Inflammatory macrophage treated with lipopolysaccharide for 4 hours (primary cell): ENCODE measurements at places on chromosomes 3 and 15.

DNA sequence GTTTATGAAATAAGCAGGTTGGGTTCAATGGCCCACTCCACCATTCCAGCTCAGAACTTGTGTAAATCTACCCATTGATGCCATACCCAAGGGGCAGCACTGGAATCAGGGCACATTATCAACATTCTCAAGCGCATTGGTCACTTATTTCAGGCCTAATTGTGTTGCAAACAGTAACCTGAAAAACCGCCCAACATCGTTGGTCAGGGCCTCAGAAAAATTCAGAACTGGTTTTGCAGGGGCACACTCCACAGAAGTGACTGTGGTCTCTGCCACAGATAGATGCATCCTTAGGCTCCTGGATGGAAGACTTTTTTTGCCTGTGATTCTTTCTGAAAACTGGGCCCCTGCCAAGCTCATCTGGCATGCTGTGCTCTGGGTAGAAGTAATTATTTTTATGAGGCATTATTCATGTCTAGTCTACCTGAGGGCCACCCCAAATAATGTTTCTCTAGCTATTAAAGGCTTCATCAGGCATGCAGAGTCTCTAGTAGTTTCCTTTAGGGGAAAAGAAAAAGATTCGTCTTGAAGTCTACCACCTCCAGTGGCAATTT, 21.7 kb upstream of the LRTM1 start:
- no peak for DNase-seq

GRCh38 chr15:53962646-53963561, 15.3 kb upstream of the UNC13C start:
- DNase-seq, result peak; percentile 6

DNA sequence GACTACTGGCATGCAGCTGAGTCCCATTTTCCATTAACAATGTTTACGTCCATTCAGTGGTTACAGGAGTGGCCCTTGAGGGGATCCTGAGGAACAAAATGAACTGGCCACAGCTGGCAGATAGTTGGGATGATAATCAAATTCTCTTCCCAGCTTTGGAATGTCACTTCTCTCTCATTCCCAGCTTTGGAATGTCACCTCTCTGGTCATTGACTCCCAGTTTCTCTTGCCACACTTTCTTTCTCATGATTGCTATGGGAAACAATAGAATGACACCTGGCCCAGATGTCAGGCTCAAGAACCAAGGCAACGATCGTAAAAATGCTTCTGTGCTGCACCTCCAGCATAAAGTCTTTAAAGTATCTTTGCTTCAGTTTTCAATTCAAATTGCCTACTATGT, 34.0 kb downstream of the ATP13A4 start:
- no peak for DNase-seq

- DNase-seq, result no peak
These were observed 187.2 kb downstream of the CADPS start for GRCh38 chr3:62688050-62688449.

DNA sequence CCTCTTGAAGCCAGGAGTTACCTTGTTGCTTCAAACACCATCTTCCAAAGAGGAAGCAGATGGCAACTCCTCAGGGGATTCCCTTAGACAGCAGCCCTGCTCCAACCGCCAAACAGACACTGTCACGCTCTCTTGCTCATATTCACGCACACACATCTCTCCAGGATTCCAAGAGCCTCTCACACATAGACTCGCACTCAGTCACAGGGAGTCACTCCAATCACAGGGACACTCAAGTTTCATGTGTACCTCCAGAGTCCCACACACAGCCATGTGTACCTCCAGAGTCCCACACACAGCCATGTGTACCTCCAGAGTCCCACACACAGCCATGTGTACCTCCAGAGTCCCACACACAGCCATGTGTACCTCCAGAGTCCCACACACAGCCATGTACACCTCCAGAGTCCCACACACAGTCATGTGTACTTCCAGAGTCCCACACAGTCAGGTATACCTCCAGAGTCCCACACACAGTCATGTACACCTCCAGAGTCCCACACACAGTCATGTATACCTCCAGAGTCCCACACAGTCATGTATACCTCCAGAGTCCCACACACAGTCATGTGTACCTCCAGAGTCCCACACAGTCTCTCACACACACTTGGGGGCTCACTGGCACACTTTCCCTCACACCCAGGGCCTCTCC, 6.1 kb downstream of the VWA5B2 start:
- no peak for DNase-seq

DNA sequence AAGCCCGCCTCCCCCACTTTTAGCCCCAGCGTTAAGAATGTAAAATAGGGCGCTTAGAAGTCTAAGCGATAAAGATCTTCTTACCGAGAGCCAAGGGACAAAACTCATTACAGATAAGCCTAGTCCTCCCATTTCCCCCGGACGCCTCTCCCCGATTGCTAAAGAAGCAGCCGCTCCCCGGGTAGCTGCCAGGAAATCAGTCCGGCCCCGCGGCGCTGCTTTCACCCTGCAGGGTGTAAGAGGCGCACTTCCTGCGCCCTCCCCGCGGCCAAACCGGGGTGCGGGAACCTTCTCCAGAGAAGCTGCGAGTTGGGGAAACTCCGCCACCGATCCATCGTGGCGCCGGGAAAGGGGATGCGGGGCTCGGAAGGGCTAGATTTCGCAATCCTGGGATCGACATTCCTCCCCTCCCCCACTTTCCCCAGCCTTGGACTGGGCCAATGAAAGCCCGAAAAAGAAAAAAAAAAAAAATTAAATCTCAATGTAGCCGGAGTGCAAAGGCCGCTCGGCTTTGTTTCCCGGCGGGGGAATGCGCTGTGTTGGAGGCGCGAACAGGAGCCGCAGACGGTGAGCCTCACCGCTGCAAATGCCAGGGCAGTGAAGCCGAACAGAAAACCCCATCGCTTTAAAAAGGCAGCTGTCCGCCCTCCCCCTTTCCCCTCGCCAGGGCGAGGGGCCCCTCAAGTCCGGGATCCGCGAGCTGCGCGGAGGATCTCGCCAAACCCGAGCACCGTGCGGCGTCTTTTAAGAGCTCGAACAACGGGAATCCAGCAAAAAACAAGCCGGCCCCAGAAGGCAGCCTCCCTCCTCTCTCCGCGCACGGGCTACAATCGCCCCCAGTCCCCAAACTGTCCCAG, 626 bp upstream of the PTPRG start:
- no peak for DNase-seq

DNA sequence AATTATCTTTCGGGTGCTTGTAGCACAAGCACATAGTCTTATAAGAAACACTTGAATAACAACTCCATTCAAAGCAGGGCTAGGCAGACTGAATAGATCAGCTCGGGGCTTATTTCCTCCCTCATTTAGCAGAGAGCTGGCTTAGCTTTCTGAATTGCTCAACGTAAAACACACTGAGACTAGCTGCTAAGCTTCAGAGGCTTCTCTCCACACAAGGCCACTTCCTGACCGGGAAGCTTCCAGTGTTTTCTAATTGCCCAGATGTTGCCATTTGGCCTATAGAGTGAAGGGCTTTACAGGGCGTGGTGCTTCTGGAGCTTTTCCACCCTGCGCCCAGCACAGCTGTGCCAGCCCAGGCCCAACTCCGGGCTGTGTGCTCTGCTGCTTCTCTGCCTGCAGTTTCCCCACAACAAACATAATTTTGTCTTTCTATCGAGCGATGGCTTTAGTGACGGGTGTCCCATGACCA, 16.6 kb downstream of the FAM240A start:
- no peak for DNase-seq

GRCh38 chr15:89144491-89144890, 56.2 kb downstream of the ABHD2 start:
- peak; percentile 38 for DNase-seq

DNA sequence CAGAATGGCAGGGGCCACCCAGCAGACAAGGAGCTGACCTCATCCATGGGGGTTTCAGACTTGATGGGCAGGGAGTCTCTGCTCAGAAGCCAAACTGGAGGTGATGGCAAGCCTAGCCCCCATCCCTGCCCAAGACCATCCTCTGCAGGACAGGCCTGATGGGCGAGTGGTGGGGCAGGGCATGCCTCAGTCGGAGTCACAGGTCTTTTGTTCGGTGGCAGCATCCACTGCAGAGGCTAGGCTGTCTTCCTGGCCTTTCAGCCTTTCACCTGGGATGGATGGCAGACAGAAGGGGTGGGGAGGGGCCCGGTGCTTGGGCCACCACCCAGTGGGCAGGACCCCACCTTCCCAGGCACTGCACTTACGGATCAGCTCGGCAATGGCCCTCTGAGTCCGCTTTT, 44.4 kb downstream of the PTH1R start:
- no peak for DNase-seq

DNA sequence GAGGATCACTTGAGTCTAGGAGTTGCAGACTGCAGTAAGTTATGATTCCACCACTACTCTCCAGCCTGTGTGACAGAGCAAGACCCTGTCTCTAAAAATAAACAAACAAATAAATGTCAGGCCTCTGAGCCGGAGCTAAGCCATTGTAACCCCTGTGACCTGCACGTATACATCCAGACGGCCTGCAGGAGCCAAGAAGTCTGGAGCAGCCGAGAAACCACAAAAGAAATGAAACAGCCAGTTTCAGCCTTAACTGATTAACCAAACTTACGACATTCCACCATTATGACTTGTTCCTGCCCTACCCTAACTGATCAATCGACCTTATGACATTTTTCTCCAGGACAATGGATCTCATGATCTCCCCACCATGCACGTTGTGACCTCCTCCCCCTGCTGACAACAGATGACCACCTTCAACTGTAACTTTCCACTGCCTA, 32.5 kb upstream of the ZKSCAN7 start:
- DNase-seq, result no peak

GRCh38 chr3:53097887-53098286, 32.3 kb downstream of the RFT1 start:
- DNase-seq, result no peak

- peak; percentile 61 for DNase-seq
These were observed 70.7 kb downstream of the ANXA2 start for GRCh38 chr15:60326824-60327654.

DNA sequence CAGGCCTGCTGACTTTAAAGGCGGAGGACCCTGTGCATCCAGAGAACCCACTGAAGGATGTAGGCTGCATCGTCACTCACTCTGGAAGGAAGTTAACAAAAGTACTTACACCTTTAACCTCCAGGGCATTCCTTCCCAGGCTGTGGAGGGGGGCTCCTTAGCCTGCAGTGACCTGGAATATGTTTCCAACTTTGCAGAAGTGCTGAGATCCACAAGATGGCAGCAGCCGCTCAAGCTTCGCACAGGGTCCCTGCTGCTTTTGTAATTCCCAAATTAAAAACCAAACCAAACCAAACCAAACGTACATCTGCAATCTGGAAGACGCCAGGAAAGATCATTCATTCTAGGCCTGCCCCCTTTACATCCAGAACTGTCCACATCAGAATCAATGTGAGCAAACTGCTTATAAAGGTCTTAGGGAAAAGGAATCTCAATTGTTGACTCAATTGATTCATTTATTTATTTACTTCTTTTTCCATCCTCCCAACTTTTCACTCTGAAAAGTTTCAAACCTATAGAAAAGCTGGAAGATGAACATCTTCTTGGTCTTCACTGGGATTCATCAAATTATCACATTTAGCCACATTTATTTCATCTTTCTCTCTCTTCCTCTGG, 70.5 kb upstream of the KLHL25 start:
- DNase-seq, result peak; percentile 3

DNA sequence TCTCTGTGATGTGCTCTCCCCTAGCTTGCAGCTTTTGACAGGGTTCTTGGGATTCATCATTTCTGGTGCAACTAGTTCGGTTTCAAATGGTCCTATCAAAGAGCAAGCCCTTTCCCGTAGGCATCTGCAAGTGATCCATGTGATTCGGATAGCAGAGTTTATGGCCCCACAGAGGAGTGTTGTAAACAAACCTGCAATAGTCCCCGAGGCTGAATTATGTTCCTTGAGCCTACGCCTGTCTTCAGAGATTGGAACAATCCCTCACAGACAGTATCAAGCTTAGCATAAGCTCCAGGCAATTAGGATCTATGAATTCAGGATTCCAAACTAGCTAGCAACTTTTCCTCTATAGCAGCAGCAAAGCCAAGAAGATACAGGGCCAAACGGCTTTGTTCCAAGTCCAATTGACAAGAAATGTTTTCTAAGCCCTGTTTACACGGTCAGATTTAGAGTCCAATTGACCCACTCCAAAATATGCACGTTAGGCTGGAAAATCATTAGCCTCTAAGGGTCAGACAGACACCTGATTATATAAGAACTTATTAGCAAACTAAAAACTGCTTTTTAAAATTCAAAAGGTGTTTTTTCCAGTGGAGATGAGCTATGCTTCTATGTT, 24.8 kb downstream of the LNP1 start:
- DNase-seq, result no peak

DNA sequence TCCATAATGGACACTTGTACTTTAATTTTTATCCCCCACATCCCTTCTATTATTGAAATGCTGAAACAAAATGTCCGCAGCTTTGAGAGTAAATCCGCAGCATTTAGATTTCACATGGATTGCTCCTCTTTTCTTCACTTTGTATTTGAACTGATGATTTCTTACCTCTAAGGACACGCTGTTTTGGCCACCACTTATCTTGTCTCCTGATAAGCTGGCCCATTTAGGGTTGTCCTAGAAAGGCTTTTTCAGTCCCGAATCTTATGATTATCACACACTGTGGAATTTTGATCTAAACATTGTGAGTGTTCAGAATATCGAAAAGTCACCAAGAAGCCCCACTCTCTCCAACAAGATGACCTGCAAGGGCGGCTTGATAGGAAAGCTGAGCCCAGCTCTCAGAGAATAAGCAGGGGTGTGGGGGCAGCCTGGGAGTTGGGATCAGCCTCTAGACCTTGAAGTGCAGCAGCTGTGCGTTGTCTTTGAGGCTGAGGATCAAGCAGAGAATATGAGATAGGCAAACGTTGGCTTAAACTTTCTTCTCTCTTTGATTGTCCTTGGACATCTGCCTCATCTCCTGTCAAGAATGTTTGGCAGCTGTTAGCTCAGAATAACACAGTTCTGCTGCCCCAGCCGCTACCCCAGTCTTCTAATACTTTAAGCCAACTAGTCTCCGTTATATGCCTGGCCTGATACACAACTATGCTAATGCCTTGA, 399.7 kb upstream of the NR2F2 start:
- DNase-seq, result no peak

DNA sequence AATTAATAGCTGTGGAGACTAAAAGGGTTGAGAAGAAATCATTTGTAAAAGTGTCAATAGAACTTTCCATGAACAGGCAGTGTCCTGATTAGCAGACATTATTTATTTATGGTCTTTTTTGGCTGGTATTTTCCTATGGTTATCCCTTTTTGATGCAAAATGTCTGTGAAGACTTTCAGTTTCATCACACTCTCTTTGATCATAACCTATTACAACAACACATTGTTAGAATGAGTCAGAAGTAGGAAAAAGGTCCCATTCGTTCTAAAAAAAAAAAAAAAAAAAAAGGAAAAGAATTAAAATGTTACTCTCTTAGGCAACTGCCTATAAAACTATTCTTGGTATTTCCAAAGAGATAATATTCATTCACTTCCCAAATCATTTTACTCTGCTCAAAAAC, 62.1 kb downstream of the SLC49A4 start:
- peak; percentile 88 for DNase-seq

GRCh38 chr3:33658991-33659848, 58.8 kb downstream of the CLASP2 start:
- peak; percentile 49 for DNase-seq

- DNase-seq, result peak; percentile 64
These were observed 287.2 kb downstream of the CGGBP1 start for GRCh38 chr3:87771337-87772192.

GRCh38 chr3:9198899-9199335, 50.5 kb downstream of the SRGAP3 start:
- no peak for DNase-seq
